ENCODE measurements at places on chromosomes 11 and 22.

- peak; percentile 63 for DNase-seq
Measured at GRCh38 chr11:108697872-108698473, 33.1 kb downstream of the DDX10 start.

GRCh38 chr11:46119352-46120216 lies 1.7 kb downstream of the PHF21A start:
- DNase-seq = no peak

DNA sequence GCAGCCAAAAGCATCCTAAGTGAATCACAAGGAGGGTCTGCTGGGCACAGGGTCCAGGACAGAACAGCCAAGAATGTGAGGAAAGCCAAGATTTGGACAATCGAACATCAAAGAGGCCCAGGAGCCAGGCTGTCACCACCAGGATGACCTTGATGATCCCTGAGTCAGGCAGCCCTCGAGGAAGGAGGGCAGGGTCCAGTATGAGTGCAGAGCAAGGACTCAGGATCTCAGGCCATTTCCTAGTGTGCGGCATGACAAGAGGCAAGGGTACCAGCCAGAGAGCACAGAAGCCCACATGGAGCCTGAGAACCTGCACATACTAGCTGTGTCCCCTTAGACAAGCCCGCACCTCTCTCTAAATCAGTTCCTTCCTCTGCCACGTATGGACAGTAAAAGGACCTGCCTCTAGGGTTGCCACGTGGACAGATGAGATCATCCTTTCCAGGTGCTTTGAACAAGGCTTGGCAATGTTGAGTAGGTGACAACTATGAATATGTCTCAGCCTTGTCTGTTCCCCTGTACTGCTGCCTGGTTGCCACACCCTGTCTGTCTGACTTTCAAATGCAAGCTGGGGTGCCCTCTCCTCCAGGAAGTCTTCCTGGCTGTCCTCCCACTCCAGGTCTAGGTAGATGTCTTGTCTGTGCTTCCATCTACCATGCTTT lies 32.2 kb upstream of the ISX start:
- DNase-seq = no peak

- DNase-seq = no peak
Measured at GRCh38 chr11:68418648-68419047, 41.9 kb upstream of the PPP6R3 start.

GRCh38 chr11:131025421-131026125 lies 109.3 kb upstream of the SNX19 start:
- no peak for DNase-seq

DNA sequence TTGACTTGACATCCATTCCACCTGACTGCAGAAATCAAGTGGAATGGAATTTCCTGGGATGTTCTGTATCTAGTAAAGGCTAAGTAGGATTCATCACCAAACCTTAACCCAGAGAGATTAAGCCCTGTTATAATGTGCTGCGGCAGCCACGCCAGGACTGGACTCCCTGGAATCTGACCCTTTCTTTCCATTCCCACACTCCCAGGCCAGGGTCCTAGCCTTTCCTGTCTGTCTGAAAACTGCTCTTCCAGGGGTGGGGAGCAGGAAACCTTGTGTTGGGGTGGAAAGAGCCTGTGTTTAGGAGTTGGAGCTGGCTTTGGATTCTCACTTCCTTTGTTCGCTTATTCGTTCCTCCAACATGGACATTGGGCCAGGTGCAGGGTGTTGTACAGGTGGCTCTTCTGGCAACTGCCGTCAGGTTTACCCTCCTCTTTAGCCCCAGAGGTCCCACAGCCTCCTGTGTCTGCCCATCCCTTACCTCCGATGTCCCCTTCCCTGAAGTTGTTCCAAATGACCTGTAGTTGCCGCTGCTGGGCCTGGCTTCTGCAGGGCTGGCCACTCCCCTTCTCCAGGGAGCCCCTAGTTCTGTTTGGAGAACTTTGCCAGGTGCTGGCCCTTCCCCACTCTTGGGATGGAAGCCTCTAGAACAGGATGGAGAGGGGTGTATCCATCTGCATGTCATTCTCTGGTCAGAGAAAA lies 20.5 kb upstream of the PARVB start:
- no peak for DNase-seq

GRCh38 chr11:9876331-9876730 lies 212.5 kb downstream of the SWAP70 start:
- DNase-seq = no peak

- no peak for DNase-seq
Measured at GRCh38 chr11:34650528-34650927, 29.6 kb downstream of the EHF start.

DNA sequence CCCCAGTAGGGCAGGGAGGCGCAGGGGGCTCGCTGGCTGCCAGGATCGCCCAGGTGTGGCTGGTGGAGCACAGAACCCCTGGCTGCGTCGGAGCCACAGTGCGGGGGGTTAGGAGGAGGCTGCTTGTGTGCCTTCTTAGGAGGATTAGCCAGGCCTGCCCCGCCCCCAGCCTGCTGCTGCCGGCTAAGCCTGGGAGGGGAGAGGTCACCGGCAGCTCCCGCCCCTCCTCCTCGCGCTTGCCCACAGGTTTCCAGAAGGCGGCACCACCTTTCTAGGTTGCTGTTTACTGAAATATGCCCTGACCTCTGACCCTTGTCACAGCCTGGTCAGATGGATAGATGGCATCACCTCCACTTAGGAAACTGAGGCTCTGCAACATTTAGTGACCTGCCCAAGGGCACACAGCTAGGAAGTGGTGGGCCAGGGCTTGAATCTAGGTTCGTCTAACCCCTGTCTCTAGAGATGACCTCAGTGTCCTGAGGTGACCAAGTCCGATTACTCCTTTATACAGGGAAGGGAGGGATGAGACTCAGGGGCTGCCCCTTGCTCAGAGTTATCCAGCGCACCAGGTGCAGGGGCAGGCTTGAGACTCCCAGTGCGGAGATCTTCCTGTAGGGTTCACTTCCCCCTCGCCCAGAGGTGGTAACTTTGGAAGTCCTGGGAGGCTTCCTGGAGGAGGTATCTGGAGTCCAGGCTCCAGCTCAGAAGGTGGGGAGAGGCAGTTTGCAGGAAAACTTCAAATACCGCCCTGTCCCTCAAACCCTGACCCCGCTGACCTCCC lies 44.0 kb downstream of the MYO7A start:
- DNase-seq = no peak

GRCh38 chr22:17346578-17346977 lies 22.7 kb upstream of the CECR2 start:
- no peak for DNase-seq

DNA sequence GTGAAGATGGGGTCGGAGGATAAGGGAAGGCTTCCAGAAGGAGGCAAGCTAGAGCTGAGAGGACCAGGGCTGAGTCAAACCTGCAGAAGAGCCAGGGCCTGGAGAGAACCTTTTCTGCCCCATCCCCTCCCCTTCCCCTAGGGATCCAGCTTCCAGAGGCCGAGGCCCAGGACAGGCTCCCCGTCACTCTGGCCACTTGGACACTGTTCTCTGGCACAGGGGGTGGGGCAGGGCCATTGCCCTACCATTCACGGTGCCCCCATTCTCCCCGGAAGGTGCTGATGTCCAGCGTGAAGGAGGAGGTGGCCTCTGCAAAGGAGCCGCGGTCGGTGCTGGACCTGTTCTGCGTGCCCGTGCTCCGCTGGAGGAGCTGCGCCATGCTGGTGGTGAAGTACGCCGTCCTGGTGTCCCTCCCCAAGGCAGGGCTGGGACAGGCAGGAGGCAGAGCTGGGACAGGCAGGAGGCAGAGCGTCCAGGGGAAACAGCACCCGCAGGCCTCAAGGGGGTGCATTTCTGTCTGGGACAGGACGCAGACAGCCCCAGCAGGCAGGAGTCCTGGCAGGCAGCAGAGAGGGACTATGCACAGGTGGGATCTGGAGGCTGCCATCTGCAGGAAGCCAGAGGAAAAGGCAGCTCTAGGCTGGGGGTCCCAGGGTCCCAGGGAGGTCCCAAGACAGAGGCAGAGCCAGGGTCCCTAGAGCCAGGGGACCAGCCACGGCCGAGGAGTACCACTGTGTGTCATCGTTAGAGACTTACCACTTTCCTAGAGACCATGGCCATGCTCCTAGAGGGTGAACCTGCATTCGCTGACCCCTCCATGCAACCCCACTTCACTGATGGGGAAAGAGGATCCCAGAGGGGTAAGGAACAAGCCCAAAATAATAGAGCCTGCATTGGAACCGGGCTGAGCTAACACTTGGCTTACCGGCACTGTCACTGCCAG lies 25.8 kb upstream of the SLC22A12 start:
- no peak for DNase-seq

DNA sequence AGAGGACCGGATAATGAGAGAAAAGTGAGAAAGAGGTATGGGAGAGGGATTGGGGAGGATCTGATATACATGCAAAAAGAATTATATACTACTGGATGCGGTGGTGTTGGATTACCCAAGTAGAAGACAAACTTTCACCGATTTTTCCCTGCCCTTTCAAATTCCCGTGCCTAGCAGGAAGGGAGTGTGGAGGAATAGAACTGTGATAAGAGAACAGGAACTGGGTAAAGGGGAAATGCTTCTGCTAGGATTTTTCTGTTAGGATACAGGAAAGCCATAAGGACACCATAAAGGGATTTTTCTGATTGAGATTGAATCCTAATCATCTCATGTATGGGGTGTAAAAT lies 480 bp upstream of the MTMR2 start:
- no peak for DNase-seq

DNA sequence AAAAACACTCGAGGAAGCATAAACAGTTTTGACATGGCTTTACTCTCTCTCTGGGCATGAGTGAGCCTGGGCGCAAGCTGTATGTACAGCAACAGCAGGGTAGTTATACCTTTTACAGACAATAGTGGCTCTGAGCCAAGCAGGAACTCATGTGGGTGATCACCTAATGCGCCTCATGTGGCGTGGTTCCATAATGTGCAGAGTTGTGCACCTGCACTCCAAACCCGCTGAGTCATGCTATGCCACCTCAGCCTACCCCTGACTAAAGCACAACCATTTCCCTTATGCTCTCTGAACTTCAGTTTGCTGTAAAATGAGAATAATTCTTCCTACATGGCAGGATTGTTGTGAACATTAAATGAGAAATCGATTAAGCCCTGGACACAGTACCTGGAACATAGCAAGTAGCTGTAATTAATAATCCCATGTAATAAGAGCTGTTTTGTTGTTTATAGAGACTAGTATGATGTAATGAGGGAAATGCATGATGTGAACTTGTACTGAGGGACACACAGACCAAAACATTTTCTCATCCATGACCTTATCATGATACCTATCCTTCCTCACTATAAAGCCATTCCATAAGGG lies 71.6 kb downstream of the CCDC34 start:
- no peak for DNase-seq

GRCh38 chr11:69818603-69819441 lies at the start of gene FGF3:
Gene FGF3 (minus strand): TSS chr11:69819416. CDS start chr11:69818933, 483 bp downstream.
- no peak for DNase-seq

DNA sequence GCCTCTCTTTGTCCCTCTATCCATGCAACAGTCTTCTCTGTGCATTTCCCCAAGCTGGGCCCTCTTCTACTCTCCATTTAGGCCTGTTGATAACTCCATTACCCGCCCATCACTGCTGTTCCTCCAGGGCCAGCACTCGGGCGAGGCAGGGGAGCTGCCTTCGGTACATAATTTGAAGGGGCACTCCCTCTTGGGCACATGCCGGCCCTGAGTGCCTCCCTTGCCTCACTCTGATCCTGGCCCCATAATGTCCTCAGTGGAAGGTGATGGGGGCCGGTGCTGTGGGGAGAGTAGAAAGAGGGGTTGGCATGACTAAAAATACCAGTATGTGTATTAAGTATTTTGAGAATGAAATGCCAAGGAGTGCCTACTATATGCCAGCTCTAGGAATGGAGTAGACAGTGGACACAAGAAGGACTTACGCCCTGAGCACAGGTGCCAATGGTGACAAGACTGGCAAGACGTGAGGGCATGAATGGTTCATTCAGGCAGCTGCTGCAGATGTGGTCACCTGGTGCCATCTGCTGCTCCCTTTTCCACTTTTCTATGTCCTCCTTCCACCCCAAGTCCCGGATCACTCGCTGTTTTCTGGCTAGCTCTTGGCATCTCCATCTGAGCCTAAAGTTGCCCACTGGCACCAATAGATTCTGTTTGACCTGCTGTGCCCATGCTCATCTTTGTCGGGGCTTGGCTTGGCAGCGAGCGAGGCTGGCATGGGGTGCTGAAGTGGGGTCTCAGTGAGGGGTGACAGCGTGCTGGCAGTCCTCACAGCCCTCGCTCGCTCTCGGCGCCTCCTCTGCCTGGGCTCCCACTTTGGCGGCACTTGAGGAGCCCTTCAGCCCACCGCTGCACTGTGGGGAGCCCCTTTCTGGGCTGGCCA lies 22.6 kb downstream of the TMEM218 start:
- no peak for DNase-seq

DNA sequence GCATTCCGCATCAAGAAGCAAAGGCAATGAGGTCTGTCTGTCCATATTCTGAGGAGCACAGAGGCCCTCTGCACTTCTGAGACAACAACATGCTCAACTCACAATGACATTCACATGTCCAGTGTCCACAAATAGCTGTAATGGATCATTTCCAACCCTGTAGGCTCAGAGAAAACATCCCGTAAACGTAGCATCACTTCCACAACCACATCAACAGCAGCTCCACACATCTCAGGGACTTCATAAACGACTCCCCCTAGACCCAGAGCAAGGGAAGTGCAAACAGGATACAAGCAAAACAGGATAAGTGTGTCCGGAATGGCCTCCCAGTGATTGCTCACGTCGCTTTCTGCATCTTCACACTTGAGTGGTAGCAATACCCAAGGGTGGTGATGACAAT lies 100.2 kb downstream of the SYN3 start:
- DNase-seq = no peak

DNA sequence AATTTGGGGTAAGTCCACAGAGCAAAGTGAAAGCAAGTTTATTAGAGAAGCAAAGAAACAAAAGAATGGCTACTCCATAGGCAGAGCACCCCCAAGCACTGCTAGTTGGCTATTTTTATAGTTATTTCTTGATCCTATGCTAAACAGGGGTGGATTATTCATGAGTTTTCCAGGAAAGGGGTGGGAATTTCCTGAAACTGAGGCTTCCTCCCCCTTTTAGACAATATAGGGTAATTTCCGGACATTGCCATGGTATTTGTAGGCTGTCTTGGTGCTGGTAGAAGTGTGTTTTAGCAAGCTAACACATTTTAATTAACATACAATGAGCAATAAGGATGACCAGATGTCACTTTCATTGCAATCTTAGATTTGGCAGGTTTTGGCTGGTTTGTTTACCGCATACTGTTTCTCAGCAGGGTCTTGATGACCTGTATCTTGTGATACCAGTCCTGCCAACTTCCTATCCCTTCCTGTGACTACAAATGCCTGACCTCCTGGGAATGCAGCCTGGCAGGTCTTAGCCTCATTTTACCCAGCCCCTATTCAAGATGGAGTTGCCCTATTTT lies 937 bp upstream of the C1QTNF6 start:
- DNase-seq = no peak

DNA sequence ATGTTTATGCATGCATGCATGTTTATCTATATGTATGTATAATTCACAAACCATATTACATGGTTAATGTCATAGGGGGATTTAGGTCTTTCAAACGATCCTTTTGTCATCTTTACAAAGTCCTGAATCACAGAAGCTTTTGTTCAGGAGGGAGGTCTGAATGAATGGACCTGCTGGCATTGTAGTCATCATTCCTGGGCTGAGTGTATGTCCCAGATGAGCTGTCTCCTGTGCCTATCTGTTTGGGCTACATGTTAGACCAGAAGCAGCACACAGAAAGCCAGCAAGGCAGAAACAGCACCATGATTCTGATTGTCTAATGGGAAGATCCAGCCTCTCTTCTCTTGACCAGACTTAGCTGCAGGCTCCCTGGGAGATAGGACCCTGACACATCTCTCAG lies 69.5 kb downstream of the ADM start:
- no peak for DNase-seq
